ENCODE measurements at places on chromosomes 13 and 19. TPM values are rescaled to one million over a fixed set of nuclear protein-coding genes. Genes with fewer than 3 reads are reported as not detected.

Gene ZNF808
- 13.8 TPM for polyA plus RNA-seq

Gene CYP2A6
- polyA plus RNA-seq: not detected

Gene ADGRE2
- not detected for polyA plus RNA-seq

Gene HDGFL2
- polyA plus RNA-seq: 3.8 TPM

Gene C2CD4C
- polyA plus RNA-seq: 0.08 TPM

Gene FFAR2
- polyA plus RNA-seq: not detected

Gene FSD1
- 4.8 TPM for polyA plus RNA-seq

Gene IGFL1
- polyA plus RNA-seq: not detected

Gene SGTA
- 1.7 TPM for polyA plus RNA-seq

Gene CEACAM20
- polyA plus RNA-seq: not detected

Gene SHC2
- polyA plus RNA-seq: 1.2 TPM

Gene GJB6
- polyA plus RNA-seq: 1.1 TPM

Gene SIGLEC9
- polyA plus RNA-seq: not detected

Gene SRRM5
- not detected for polyA plus RNA-seq

Gene RASGRP4
- not detected for polyA plus RNA-seq

Gene GRK1
- not detected for polyA plus RNA-seq

Gene ELSPBP1
- not detected for polyA plus RNA-seq

Gene TPTE2
- polyA plus RNA-seq: not detected

Gene ILF3
- polyA plus RNA-seq: 33.0 TPM

Gene C19orf33
- not detected for polyA plus RNA-seq

Gene GTPBP3
- 0.87 TPM for polyA plus RNA-seq

Gene MBD3L2
- polyA plus RNA-seq: not detected

Gene ADAMTS10
- polyA plus RNA-seq: not detected

Data from Purkinje cell (primary cell).